Left kidney (tissue), 8 donors: ENCODE measurements at places on chromosomes 7 and 10. TPM values are rescaled to one million over a fixed set of nuclear protein-coding genes. Genes with fewer than 3 reads are reported as not detected.
A peak's percentile ranks its signal among the peaks of the same experiment; 100 is the strongest.

DNA sequence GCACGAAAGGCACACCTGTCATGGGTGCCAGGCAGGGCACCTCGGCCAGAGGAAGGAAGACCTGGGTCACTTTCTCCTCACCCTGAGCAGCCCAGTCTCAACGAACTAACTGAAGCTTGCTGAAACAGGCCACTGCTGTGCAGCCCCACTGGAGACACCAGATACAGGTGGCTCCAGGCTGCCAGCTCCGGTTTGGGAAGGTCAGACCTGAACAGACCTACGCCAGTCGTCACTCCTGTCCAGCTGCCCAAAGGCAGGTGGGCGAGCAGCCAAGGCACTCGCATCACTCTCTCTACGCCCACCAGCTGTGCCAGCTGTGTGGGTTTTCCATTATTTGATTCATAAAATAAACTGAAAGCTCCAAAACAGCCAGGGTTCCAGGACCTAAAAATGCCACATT lies 256.1 kb downstream of the ZMYND11 start:
- DNase-seq: no peak

- DNase-seq: peak; percentile 52
Measured at GRCh38 chr10:115129752-115130151, 36.6 kb downstream of the ATRNL1 start.

DNA sequence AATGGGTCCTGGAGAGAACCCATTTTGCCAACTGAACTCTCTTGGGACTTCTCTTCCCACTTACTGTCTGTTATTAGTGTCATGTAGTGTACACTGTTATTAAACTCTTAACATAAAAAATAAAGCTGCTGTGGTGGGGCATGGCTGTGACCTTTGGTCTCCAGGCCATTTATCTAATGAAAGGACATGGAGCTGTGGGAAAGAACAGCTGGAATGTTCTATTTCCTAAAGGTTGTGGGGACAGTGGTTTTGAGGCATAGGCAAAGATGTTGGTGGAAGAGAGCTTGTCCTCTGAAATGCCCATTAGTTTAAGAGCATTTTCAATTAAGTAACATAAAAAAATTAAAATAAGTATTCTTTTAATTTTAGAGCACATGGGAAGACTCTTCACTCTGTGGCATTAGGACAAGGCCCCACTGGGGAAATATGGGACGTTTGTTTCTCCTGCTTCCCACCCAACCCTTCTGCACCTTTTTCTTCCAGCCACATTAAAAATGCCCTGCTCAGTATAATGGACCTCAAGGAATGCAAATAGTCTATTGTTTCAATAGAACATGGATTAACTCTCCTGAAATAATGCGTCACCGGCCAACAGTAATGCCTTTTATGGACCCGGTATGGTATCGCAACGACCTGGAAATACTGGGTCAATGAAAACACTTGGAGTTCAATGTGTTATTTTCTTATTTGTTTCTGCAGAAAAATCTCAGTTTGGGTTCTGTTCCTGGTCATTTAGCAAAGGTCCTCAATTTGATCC lies 149.6 kb downstream of the BUB3 start:
- no peak for DNase-seq

Gene ZNF467
- 27.8 TPM for polyA plus RNA-seq

Gene LBX1
- polyA plus RNA-seq: not detected

DNA sequence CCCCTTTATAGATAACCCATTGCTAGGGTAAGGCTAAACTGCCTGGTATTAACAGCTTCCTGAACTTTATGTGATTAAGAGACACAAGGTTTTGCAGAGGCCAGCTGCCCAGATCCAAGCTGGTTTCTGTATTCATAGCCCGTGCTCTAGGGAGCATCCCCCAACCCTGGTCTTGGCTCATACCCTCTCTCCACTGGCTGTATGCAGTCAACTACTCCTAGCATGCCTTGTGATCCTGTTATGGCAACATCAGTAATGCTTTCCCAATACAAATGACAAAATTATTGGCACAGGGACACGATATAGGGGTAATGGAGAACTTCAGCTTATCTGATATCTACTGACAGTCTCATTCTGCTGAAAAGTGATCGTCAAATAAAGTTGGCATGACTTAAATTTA lies 202.8 kb upstream of the MKLN1 start:
- no peak for DNase-seq

DNA sequence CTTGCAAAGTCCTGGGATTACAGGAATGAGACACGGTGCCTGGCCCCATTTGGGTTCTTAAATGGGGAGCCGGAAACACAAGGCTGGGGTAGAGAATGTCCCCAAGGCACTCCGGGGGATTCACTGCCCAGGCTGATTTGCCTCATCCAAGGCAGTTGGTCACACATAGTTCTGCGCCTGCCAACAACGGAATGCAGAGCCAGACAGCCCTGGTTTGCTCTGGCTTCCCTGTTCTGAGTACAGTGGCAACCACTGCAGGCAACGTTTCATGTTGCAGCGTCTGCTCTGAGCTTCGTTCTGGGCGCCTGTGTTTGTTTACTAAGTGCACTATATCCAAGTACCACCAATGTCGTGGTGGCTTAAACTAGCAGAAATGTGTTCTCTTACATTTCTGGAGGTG lies 61.7 kb upstream of the C1QL3 start:
- no peak for DNase-seq

DNA sequence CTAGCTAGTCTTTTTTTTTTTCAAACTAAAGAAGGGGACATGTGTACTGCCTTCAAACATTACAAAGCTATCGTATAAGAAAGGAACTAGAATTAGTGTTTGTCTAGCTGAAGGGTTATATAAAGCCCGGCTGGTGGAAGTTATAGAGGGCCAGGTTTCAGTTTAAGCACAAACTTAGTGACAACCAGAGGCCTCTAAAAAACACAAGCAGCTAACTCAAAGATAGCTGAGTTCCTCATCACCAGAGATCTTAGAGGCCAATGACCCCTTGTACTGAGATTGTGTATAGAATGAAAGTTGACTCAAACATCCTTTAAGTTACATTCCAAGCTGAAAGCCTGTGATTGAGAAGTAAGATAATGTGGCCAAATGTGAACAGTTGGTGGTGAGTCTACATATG lies 28.1 kb upstream of the SGMS1 start:
- no peak for DNase-seq

DNA sequence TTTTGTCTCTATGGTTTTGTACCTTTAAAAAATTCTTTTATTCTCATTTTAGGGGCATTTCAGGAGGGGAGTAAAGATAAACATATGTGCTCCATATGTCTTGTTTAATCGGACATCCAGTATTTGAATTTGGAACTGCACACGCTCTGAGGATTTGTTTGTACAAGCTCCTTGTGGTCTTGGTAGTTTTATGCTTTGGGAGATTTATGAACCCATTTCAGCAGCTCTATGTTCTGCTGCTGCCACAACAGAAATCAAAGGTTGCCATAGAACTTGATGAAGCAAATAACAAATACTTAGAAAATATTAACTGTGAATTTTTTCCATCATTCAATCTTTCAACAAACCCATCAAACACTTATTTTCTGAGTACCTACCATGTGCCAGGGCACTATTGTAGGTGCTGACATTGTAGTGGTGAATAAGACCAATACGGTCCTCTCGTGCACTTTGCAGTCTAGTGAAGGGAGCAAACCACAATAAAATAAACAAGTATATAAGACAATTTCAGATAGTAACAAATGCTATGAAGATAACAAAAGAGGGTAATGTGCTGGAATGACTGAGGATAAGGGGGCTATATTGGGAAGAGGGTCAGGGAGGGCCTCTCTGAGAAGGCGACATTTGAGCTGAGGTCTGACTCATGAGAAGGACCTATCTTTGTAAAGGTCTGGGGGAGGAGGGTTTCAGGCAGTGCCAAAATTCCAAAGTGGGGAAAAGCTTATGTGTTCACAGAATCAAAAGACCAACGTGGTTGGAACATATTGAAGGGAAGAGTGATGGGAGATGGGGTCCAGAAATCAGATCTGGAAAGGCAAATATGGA lies 30.4 kb downstream of the MYPN start:
- DNase-seq: no peak

Gene C10orf95
- 1.5 TPM for polyA plus RNA-seq

DNA sequence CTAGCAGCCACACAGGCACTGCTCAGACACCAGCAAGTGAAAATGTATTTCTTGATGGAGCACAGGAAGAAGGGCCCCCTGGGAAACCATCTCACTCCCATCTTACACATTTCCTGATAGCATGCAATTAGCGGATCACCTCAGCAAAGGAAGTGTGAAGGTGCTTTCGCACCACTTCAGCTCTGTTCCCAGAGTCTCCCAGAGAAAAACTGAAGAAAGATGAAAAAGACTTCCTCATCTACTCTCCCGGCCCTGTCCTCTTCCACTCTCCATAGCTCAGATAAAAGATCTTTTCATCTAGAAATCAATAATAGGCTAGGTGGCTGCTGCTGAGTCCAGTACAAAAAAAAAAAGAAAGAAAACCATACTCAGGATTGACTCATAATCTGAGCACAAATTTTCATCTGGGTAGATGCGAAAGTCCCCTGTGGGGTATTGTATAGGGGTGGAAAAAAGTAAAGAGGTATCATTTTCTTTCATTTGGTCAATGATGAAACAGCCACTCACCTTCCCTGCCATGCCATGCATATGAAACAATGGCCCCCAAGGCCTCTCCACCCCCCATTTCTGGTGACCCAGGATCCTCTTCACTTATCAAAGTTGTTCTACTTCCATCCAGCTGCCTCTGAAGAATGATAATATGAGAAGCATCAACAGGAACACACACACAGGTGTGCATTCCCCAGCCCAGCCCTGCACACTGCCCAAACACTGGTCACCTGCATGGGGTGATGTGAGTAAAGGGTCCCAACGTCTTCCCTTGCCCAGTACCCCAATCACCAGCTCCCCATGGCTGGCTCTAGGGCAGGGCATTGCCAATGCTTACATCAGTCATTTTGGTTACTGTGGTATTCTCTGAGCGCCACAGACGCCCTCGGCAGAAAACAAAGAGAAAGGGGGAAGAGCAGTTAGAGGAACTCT lies 48.8 kb upstream of the DGKI start:
- no peak for DNase-seq

- no peak for DNase-seq
Measured at GRCh38 chr10:99682752-99683151, 23.4 kb downstream of the ENTPD7 start.

Gene GBX1
- polyA plus RNA-seq: 0.22 TPM

Gene PRSS1
- not detected for polyA plus RNA-seq

- DNase-seq: no peak
Measured at GRCh38 chr10:44968500-44969400, 9.1 kb downstream of the RASSF4 start.

- no peak for DNase-seq
Measured at GRCh38 chr10:69786791-69787190, 14.9 kb upstream of the COL13A1 start.

Gene TDRD1
- polyA plus RNA-seq: 0.05 TPM

DNA sequence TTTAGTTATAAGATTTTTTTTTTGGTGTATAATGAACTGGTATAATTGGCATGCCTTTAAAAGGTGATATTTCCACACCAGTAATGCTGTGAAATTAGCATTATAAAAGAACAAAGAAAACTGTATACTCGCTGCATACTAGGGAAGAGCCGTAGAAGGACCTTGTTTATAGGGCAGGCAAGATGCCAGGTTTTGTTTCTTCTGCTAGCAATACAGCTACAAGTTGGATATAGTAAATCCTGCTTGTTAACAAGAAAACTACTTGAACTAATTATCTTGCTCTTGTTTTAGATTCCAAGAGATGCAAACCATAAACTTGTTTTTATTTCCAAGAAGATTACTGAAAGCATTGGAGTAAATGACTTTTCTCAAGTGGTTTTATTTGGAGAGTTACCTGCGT lies 1.9 kb downstream of the DNAH11 start:
- DNase-seq: peak; percentile 8

Gene HABP2
- polyA plus RNA-seq: 0.52 TPM

Gene CPED1
- 43.4 TPM for polyA plus RNA-seq

- no peak for DNase-seq
Measured at GRCh38 chr10:21954132-21954531, 49.4 kb downstream of the DNAJC1 start.

GRCh38 chr10:47262606-47263533 lies 37.1 kb upstream of the GDF10 start:
- no peak for DNase-seq
